ENCODE measurements at places on chromosomes 6 and 20.

GRCh38 chr6:6538261-6538660 lies 50.3 kb upstream of the LY86 start:
- DNase-seq = no peak

GRCh38 chr20:39528436-39528835 lies 566.3 kb downstream of the DHX35 start:
- DNase-seq = no peak

GRCh38 chr6:40520084-40520483 lies 67.1 kb downstream of the LRFN2 start:
- no peak for DNase-seq

- DNase-seq = no peak
Measured at GRCh38 chr20:50636601-50637540, 54.5 kb downstream of the RIPOR3 start.

DNA sequence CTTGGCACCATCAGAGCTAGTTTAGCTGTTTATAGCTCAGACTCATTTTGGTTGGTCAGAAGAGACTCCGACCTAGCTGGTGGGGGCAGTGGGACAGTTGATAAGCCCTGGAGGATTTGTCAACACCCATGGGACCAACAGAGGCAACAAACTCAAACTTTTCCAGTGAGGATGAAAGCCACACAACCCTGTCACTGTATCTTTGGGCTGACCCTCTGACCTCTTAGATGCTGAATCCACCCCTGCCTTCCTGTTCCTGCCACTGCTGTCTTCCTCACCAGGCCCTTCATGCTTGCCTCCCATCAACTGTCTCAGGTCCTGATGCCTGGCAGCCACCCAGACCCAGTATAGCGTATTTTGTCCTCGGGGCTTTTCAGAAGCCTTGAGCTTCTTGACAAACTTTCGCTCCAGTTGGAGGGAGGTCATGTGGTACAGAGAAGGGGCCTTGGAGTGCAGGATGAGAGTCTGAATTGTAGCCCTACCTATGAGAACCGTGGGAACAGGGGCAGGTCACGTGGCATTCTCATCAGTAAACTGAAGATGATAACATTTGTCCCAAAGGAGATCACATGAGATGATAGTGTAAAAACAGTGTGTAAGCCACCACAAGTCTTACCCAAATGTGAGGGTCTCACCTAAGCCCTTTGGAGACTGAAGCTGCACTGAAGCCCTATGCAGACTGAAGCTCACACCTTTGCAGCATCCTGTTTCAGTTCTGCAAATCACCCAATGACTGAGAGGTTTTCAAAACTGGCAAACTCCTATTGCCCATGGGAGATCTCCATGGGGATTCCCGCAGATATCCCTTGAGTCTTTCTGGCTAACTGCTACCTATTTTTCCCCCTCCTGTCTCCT lies 72.0 kb upstream of the F13A1 start:
- no peak for DNase-seq

DNA sequence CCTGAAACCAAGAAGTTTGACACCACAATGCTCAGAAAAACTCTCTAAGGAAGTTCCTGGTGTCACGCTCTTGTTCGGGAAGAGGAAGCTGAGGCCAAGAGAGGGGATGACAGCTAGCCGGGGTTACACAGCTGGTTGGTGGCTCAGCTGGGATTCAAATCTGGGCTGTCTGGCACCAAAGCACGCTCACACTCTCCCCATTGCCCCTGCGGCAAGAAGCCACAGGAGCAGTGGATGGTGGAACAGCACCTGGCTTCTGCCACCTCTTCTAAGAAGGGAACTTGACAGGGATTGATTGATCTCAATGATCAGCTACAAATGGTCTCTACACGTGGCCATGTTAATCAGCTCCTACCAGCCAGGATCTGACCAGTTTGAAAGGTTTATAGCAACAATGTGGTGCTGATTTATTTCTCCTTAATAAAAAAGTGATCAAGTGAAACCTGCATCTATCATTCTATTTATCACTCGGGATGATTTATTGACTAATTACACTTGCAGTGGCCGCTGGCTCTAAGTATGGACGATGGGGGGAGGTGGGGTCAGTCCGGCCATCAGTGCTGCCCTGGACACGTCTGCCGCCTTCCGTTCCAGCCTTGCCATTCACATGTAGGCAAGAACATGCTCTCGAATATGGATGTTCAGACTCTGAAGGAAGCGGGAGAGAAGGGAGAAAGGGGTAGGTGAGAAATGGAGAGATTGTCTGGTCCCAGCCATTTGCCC lies 71.9 kb upstream of the TOP1 start:
- no peak for DNase-seq

GRCh38 chr6:19446570-19446969 lies 390.6 kb upstream of the ID4 start:
- DNase-seq = no peak

DNA sequence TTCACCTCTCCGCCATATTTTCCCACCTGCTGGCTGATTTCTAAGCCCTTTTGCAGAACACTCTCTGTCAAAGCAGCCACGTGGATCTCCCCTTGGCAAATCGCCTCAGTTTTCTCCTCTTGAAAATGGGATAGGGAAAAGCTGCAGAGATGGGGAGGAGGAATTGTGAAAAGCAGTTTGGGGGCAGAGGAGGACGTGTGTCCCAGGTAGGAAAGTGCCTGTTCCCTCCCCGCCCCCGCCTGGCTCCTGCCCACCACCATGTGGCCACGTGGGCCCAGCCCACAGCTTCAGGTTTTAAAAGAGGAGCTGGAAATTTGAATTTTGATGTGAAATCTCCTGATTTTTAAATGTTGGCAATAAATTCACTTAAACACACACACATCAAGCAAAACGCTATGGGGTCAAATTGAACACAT lies 3.6 kb upstream of the CEBPB start:
- DNase-seq = no peak

DNA sequence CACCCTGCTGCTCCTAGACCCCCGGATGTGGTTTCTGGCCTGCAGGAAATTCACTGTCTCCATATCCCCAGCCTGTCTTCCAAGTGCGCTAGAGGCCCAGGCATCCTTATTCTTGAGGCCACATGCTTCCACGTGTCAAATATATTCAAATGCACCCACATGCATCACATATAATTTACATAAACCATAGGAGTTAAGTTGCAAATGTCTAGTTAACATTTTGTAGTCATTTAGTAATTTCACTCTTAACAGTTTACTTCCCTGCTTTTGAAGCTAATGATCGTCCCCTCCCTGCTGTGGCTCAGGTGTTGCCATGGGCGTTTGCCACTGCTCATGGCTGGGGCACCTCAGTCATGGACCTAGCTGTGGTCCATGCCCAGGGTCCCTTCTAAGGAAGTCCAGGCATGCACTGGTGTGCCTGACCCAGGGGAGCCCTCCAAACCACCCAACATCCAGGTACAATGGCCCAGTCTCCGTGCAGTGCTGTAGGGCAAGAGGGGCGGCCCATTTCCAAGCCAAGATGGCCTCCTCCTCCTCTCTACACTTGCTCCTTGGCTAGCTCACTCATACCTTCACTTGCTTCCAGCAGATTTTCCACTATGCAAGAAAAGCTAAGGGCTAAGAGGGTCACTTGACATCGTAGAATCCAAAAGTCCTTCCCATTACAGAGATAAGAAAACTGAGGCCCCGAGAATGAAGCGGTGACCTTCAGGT lies 42.4 kb downstream of the FGD2 start:
- DNase-seq = no peak

DNA sequence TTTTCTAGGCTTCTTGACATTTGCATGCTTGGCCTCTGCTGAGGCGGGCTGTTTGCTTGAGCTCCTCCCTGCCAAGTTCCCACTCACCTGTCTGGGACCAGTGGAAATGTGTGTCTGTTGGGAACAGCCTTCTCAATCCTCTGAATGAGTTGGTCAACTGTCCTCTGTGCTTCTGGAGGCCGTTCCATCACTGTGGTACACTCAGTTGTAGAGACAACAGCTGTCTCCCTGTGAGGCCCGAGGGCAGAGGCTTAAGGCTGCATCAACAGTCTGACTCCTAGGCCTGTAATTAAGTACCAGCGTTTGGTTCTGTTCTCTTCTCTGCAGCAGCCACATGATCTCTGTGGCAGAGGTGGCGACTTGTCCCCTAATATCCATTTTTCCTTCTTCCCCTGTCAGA lies 110.9 kb downstream of the CDC5L start:
- no peak for DNase-seq

GRCh38 chr6:31958412-31958740 lies 395 bp downstream of the NELFE start:
- no peak for DNase-seq

Measured in activated naive CD8-positive, alpha-beta T cell treated with anti-CD3 and anti-CD28 coated beads for 36 hours (primary cell).